ENCODE measurements at places on chromosomes 5 and 9.

DNA sequence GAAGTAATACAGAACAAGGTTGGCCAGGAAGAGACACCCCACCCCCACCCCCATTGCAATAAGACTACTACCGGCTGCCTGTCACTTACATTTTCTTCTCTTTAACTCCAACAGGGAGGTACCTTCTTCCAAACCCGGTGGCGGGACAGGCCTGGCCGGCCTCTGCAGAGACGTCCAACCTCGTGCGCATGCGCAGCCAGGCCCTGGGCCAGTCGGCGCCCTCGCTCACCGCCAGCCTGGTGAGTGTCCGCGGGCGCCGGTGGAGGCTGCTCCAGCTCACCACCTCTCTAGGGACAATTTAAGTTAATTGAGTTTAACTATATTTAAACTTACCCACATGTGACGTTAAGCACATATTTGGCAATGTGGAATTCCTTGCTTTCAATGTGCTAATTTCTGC is 192.4 kb downstream of the MAST4 start:
- no peak for DNase-seq

- DNase-seq: no peak
Measured at GRCh38 chr5:67182301-67182790, 14.3 kb downstream of the CD180 start.

DNA sequence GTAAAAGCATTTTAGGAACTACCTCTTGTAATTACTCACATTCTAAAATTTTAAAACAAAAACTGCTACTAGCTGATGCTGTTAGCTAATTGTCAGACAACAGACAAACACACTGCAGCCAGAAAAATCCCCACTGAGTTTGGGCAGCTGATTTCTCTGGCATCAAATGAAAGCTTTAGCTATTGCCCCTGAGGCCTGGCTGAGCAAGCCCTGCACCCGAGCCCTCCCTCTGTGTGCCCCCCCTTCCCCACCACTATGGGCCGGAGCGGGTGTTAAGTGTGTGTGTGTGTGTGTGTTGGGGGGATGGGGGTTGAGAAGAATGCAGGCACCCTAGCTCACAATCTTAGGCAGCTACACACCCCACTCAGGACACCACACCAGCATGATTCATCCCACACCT is 2.4 kb downstream of the NEUROG1 start:
- no peak for DNase-seq

DNA sequence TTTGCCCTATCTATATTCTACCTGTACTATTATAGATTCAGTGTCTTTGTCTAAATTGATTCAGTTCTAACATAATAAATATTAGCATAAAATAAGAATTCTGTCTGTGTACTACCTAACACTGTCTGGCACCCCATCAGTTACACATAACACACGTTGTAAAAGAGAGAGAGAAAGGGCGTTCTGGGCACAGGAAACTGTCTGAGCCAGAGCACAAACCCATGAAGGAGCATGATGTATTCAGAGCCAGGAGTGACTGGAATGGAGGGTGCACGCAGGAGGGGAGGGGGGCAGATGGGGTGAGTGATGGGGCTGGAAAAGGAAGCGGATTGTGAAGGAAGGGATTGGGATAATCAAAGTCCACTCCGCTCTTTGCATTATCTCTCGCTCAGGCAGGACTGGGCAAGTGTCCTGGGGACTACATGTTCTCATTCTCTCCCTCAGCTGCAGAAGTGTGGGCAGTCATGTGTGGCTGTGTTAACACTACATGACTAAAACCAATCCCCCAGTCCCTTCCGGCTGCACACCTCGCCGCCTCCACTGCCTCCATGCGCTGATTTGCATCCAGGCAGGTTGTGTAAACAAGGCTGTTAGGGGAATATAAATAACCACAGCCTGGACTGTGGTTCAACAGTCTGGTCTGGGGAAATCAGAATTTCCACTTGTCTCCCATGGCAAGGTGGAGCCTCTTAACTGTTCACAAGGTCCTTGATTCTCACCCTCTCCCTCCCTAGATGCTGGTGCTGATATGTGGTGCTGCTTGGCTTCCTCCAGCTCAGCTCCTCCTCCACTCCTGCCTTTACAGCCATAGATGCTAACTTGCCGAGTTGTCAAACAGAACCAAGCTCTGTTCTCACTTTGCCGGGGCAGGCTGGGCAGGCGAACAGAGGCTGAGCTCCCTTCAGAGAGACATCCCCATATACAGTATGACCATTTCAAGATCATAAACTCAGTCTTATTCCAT is 367.5 kb upstream of the BRINP1 start:
- no peak for DNase-seq

GRCh38 chr5:139456776-139457175 is 5.8 kb downstream of the ECSCR start:
- DNase-seq: no peak

DNA sequence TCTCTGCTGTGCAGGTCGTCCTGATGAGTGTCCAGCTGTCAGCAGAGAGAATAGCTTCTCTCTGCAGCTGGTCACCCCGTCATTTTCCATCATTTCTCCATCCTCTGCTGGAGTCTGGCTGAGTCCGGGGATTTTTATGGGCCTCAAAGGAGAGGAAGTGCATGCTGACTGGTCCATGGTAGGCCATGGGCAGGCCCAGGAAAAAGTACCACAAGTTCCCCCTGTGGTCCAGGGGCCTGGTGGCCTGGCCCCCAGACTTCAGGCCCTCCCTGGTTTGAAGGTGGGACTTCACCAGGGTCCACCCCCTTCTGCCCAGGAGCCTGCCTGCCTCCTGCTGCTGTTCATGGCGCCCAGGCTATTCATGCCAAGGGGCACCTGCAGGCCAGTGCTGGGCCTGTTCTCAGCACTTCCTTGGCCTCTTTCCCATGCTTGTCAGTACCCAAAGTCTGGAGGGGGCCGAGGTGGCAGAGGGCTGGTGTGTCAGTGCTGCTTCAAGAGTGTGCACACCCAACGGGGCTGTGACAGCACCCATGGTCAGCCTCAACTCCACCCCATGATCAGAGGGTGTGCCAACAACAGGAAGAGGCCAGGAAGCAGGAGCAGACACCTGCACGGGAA is 7.3 kb upstream of the MTMR12 start:
- DNase-seq: no peak

DNA sequence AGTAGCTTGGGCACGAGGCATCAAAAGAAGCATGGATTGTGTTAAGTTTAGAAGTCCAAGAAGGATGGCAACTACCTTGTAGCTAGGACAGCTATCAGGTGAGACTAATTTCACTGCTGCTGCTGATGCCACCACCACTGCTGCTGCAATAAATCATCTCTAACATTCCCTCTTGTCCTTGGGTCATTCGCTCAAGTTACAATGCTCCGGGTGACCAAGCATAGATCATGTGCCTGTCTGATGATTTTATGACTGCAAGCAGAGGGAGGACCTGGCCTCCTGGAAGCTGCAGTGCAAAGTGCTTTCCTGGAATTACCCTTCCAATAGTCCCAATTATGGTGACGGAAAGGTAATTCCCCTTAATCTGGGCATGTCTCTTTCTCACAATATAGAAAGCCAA is 334.4 kb downstream of the PRELID2 start:
- DNase-seq: no peak

DNA sequence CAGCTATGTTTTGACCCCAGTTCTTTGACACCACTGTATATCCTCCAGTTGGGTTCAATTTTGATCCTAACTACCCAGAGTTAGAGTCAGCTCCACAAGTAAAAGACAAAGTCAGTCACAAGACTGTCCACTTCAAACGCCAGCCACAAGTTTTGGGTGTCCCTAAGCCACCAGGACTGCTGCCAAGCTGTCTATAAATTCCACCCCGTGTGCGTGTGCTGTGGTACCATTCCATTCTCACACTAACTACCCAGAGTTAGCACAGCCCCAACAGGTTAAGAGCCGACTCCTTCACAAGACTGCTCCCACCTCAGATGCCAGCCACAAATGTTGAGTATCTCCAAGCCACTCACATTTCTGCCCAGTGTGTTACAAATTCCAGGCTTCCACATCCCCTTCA is 56.7 kb downstream of the APC start:
- no peak for DNase-seq

DNA sequence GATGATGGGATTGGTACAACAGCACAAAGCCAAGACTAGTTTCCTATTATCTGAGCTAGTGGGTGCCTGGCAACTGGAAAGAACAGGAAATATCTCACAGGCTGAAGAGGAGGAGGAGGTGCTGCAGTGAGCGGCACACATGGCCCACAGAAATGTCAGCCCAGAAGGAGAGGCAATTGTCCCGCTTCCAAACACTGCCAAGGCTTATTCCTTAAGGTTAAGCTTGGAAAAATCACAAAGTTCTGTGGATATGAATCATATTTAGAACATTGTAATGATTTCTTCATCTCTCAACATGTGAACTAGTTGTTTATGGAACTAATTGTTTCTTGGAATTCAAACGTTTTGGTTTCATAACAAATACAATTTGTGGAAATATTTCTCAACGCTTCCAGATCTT is 1019.5 kb upstream of the SEMA6A start:
- DNase-seq: no peak

- no peak for DNase-seq
Measured at GRCh38 chr5:151003503-151003860, 16.9 kb upstream of the GPX3 start.

DNA sequence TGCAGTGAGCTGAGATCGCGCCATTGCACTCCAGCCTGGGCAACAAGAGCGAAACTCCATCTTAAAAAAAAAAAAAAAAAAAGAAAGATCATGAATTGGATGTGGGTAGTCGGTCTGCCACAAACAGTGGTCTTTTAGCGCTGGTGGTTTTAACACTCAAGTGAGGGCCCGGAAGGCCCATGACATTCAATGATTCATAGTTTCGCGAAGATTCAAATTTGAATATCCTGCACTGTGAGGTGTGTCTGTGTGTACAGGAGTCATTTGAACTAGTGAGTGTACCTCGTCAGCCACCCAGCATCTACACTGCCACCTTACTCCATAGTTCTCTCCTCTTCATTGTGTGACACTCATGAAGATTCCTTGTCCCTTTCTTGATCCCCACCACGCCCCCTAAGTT is 41.3 kb downstream of the CFAP77 start:
- DNase-seq: peak; percentile 14

DNA sequence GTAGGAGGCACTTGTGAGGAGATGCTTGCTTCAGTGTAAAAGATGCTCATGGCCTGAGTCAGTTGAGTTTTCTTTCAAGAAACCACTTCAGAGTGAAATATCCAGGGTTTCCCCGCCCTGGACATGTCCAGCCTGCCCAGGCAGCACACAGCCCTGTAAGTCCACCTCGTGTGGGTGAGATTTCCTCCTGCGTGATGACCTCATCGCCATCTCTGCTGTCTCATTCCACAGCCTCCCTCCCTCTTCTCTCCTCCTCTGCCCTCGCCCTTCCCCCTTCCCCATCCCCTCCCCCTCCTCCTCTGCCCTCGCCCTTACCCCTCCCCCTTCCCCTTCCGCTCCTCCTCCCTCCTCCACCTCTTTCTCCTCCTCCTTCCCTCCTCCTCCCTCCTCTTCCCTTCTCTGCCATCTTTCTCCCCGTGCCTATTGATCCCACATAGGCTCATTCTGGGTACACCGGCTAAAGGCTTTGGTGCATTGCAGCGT is 34.0 kb upstream of the NCS1 start:
- no peak for DNase-seq

GRCh38 chr5:97355775-97356174 is 172.7 kb upstream of the RIOK2 start:
- no peak for DNase-seq

GRCh38 chr5:22938362-22938761 is 85.2 kb upstream of the CDH12 start:
- no peak for DNase-seq

- DNase-seq: no peak
Measured at GRCh38 chr9:114467910-114468309, 37.4 kb downstream of the WHRN start.

- no peak for DNase-seq
Measured at GRCh38 chr9:9901624-9902023, 711.2 kb downstream of the PTPRD start.

DNA sequence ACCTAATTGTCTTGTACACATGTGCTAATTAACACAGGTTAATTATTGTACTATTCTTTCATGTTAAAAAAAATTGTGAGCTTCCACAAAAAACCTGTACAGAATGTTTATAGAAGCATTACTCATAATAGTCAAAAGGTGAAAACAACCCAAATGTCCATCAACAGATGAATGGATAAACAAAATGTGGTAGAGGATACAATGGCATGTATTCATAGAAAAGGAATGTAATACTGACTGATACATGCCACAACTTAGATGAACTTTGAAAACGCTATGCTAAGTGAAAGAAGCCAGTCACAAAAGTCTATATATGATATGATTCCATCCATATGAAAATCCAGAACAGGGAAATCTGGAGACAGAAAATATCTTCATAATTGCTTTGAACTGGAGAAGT is 25.6 kb downstream of the RRAGA start:
- DNase-seq: no peak

- no peak for DNase-seq
Measured at GRCh38 chr9:95225076-95225725, 92.3 kb downstream of the FANCC start.

DNA sequence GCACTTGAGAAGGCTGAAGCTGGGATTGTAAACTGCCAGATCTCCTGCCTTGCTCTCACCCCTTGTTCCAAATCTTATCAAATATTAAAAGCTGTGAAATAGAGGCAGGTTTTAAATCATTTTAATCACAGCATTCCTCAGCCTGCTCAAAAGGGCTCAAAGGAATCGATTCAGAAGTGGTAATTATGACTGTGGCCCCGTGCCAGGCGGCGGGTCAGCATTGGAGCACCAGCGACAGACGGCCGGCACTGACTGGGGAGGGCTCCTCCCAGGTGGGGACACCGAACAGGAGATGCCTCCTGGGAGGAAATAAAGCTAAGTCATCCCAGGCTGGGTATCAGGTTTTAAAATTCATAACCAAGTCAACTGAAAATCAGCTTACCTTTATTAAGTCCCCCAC is 66.7 kb downstream of the KCNIP1 start:
- DNase-seq: no peak

DNA sequence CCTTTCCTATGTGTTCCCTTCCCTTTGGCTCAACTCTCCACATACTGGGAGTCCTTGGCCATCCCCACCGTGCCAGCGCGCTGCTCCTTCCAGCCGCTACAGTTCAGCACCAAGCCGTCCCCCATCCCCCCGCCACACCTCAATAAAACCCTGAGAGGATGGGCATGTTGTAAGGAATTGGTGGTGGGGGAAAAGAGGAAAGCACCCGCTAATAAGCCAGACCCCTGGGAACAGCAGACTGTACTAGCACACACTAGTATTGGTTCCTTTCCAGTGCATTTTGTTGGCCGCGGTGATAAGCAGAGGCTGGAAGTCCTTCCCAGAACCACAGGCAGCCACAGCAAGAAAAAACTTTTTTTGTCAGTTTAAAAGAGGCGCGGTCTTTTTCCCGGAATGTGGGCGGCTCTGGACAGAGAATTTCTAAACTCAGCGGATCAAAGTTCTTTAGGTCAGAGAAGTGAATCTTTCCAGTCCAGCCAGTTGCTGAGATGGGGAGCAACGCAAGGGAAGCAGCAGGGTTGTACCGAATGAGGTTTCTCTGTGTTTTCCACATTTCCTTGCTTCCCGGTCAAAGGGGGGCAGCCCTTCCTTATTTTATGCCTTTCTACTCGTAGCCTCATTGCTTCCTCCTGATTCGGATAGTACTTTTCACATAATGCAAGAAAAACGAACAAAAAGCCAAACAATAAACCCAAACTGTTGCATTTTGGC is 2.1 kb downstream of the CHSY3 start:
- no peak for DNase-seq

- no peak for DNase-seq
Measured at GRCh38 chr5:160693831-160694465, 158.1 kb downstream of the ATP10B start.

All from stimulated activated CD8-positive, alpha-beta memory T cell treated with anti-CD3 and anti-CD28 coated beads, Interleukin-12 subunit alpha, Interleukin-12 subunit beta, amount 100 ng/mL, for 1 hour (primary cell).